Activated CD4-positive, alpha-beta T cell treated with anti-CD3 and anti-CD28 coated beads, Interleukin-2, amount 50 U/mL, for 48 hours (primary cell): ENCODE measurements at places on chromosomes 16 and 17.

GRCh38 chr16:86517652-86518258 is 7.4 kb downstream of the FOXF1 start:
- peak; percentile 49 for DNase-seq

DNA sequence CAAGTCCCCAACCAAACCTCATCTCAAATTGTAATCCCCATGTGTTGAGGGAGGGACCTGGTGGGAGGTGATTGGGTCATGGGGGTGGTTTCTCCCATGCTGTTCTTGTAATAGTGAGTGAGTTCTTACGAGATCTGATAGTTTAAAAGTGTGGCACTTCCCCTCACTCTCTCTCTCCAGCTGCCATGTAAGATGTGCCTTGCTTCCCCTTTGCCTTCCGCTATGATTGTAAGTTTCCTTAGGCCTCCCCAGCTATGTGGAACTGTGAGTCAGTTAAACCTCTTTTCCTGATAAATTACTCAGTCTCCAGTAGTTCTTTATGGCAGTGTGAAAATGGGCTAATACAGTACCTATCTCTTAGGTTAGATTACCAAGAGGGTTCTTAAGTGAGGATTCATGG is 5.8 kb downstream of the PMFBP1 start:
- DNase-seq = no peak

- peak; percentile 21 for DNase-seq
Measured at GRCh38 chr16:25707982-25708583, 16.3 kb downstream of the HS3ST4 start.

- DNase-seq = peak; percentile 64
Measured at GRCh38 chr16:1003391-1004347, 22.1 kb downstream of the SOX8 start.

DNA sequence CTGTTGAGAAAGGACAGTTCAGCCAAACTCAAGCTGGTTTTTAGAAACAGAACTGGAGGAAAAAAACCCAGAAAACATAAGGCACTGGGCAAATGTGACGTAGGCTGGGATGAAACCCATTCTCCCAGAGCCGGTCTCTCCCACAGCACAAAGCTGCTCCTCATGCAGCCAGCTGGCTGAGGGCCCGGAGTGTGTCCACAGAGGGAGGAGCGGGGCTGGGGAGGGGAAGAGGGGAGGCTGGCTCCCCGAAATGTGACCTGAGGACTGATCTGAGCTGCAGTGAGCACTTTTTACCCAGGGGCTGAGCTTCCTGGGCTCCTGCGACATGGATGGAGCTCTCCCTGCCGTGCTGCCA is 20.8 kb downstream of the FOXF1 start:
- DNase-seq = no peak

DNA sequence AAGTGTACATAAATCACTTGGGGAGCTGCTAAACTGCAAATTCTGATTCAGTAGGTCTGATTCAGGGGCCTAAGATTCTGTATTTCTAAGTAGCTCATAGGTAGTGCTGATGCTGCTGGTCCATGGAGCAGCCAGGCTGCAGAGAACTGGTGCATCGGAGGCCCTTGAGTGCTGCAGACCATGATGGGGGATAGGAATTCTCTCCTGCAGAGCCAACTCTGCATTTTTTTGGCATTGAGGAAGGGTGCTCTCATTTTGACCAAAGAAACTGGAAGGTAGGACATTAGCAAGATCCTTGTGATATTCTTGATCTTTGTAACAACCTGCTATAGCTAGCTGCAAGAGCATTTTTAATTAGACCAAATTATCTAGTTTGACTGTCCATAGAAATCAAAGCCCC is 4.7 kb downstream of the HOXB2 start:
- DNase-seq = no peak

- no peak for DNase-seq
Measured at GRCh38 chr17:40922239-40922638, 15.2 kb downstream of the KRT23 start.
